ENCODE measurements at places on chromosomes 2 and 18. TPM values are rescaled to one million over a fixed set of nuclear protein-coding genes. Genes with fewer than 3 reads are reported as not detected.
A peak's percentile ranks its signal among the peaks of the same experiment; 100 is the strongest.

GRCh38 chr18:74310411-74310810 is 5.2 kb upstream of the C18orf63 start:
- DNase-seq: no peak

DNA sequence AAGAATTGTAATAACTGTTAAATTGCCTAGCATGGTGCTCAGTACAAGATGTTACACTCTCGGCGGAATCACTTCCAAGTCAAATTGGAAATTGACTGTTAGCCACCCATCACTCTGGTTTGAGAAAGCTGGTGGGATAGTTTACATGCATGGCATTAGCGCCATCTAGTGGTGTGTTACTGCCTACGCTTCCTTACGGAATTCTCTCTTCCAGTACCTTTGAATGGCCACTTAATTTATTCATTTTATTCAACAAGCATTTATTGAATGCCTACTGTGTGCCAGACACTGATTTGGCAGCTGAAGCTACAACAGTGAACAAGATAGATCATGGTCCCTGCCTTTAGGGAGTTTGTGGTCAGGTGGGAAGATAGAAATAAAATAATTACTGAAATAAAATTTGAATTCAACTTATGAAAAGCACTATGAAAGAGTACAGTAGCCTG is 171.2 kb downstream of the TMEM247 start:
- DNase-seq: peak; percentile 30

DNA sequence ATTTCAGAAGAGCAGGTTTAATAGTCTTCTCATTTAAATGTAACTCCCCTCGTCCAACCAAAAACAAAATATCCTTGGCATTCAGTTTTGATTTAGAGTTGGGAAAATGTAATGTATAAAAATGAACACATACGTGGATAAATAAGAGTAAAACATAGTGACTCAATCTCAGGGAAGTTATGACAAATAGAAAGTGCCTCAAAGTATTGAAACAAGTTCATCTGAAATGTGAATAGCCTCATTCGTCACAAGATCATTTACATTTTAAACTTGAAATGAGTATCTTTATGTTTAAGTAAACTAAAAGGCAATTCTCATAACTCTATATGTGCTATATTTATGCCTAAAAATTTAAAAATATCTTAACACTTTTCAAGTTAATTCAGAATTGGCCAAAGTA is 122.2 kb upstream of the SMAD7 start:
- no peak for DNase-seq

DNA sequence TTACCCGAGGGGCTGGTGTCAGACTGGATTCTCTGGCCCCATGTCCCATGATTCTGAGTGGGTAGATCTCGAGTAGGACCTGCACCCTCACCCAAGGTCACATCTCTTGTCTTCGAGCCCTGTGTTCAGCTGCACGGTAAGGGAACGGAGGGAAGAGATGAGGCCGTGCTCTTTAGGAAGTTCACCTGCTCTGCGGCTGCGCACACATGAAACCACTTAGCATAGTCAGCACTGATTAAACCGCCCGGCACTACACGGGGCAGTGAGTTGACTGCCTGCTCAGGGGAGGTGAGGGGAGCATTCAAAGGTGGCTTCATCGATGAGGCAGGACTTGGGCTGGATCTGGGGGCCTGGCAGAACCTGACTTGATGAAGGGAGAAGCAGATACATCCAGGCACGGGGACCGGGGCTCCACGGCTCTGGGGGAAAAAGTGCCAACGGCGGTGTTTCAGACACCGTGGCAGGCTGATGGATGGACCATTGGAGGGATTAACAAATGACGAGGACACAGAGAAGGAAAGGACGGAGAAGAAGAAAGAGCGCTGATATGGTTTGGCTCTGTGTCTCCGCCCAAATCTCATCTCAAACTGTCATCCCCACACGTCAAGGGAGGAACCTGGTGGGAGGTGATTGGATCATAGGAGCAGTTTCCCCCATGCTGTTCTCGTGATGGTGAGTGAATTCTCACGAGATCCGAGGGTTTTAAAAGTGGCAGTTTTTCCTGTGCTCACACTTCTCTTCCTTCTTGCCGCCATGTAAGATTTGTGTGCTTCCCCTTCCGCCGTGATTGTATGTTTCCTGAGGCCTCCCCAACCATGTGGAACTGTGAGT is 248.6 kb downstream of the CYP26B1 start:
- no peak for DNase-seq

Gene CABYR
- total RNA-seq: 13.7 TPM

Measured in mesothelial cell of epicardium (in vitro differentiated cells).